GDM1 (cell line): ENCODE measurements at places on chromosomes 7 and 10.
A peak's percentile ranks its signal among the peaks of the same experiment; 100 is the strongest.

- no peak for DNase-seq
These were observed 402.6 kb downstream of the NEBL start for GRCh38 chr10:20494474-20494873.

DNA sequence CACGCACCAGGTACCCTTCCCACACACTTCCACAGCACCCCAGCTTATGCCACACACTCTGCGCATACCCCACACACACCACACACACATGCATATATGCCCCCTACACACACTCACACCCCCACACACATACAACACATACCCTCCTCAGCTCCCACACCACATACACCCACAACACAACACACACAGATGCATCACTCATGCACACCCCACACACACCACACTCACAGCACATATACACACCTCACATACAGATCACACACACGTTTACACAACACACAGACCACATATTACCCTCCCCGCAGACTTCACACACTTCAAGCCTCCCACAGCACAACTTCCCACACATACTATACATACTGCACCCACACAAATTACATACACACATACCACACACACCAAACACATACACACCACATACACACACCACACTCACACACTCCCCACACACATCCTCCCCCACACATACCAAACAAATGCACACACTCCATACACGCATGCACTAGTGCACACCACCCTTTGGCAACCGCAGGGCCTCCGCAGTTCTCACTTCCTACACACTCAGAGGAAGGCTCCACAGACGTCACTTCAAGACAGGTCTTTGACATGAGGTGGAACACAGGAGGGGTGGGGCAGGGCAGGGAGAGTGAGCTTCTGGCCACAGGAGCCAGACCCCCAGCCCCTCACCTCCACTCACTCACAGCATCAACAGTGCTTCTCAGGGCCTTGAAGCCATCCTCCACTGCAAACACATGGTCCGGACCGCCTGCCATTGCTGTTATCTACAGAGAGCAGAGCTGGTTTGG, 18.5 kb upstream of the ANTXRL start:
- no peak for DNase-seq

DNA sequence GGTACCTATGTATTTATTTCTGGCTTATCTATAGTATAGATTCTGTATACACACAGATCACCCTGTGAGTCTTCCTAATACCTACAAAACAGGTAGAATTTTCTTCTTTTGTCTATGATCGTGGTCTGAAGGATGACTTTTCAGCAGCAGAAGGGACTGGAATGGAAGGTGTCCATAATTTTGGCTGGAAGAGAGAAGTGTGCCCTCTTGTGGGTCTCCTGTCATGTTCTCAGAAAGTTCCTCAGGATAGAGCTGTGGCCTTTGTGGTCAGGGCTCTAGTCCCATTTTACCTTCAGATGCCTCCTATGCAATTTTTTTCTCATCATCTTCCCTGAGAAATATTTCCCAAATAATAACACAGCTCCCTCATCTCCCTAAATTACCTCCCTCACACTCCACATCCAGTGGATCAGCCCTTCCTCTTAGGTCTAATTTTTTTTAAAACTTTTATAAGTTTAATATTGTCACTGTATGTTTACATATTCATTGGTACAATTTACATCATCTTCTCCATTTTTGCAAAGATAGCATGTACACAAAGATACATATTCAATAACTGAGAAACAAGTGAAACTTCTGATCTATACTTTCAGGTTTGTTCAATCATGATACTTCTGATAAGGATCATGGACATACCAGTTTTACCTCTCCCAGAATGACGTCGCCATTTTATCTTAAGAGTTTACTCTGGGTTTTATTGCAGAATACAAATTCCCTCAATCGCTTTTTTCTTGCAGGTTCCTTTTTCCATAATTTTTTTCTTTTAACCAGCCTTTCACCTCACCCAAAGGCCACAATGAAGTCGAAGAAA, 112.7 kb downstream of the REEP3 start:
- DNase-seq, result peak; percentile 34

GRCh38 chr10:29203432-29203831, 85.4 kb upstream of the LYZL1 start:
- no peak for DNase-seq

DNA sequence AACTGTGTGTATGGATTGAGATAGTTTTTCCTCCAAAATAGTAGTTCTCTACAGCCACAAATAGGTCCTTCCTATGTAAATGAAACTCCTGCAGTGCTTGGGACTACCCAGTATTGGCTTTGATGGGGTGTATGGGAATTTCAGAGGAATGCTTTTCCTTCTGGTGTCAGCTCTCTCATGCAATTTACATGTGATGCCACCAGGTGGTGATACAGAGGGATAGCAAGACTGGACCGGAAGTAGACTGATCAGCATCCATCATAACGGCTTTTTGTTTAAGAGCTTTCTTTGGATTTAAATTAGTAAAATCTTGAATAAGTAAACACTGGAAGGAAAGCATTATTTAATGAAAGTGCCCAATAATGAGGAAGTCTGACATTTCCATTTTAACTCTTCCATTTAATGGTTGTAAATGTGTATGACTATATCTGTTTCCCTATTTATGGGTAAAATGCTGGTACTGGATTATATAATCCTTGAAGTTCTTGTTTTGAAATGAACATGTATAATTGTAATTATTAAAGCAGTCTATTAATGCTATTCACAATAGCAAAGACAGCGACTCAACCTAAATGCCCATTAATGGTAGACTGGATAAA, 22.7 kb downstream of the DYNC1I1 start:
- no peak for DNase-seq

DNA sequence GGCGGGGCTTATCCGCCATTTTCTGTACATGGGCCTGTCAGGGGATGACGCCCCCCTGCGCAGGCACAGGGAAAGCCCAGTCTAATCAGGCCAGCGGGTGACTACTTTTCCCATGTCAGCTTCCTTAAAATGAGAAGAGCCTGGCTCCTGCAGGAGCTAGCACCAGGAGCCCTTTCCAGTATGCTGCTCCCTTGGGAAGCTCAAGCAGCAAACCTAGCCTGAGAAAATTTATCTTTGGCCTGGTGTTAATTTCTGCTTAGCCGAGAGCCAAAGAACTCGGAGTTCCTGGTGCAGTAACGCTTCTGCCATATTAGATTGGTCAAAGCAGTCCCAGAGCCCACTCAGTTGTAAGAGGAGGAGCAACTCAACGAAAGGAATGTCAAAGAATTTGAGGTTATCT, 239.0 kb upstream of the PHYHIPL start:
- no peak for DNase-seq

DNA sequence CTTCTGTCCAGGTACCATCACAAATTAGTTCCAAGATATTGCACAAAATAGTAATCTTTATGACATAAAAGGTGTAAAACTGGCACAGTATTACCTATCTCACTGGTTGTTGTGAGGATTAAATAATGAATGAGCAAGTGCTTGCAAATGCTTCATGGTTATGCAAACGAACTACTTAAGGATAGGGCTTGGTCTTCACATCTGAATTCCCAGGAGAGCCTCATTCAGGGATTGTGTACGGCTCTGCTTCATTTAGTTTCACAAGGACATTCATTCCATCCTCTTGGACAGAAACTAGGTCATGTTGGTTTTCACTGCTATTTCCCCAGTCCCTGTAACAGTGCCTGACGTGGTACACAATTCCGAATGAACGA, 12.1 kb downstream of the ABCA13 start:
- DNase-seq, result no peak

DNA sequence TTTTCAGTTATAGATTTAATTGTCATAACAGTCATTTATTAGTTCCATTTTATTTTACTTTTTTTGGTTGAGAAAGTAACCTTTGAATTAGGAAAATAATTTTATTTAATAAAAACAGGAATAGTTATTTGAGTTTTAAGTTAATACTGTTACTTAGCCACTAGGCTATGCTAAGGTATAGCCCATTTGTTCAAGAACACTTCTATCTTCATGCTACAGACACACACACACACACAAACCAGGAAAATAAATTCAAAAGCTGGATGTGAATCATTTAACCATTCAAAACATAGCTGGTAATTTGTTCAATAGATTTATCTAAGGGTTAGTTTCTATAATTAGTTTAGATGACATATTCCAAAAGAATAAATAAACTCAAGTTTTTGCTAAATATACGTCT, 148.4 kb downstream of the RNF133 start:
- DNase-seq, result no peak

GRCh38 chr7:3436746-3437145, 135.7 kb downstream of the SDK1 start:
- DNase-seq, result no peak

- no peak for DNase-seq
These were observed 28.0 kb downstream of the NIPSNAP2 start for GRCh38 chr7:55992346-55992745.
